Lower lobe of right lung (tissue), 2 donors: ENCODE measurements at places on chromosomes 12 and 14. TPM values are rescaled to one million over a fixed set of nuclear protein-coding genes. Genes with fewer than 3 reads are reported as not detected.

SLC5A8 gene
- 1.3 TPM for total RNA-seq

- DNase-seq: no peak
Observed at GRCh38 chr12:13342971-13343370, 146.4 kb downstream of the EMP1 start.

GRCh38 chr12:104864668-104865067 lies 93.4 kb downstream of the SLC41A2 start:
- DNase-seq: no peak

- DNase-seq: no peak
Observed at GRCh38 chr12:6639151-6639801, 3.5 kb upstream of the LPAR5 start.

- no peak for DNase-seq
Observed at GRCh38 chr12:43226151-43226550, 325.9 kb downstream of the ADAMTS20 start.
